T-helper 2 cell treated with Interferon-gamma antibody and Interleukin-4, amounts not matched to agents 5 μg/mL and 100 μg/mL, for 36 hours (primary cell): ENCODE measurements at places on chromosomes 1 and 21.

GRCh38 chr1:174191349-174191862, 32.1 kb downstream of the RABGAP1L start:
- no peaks in the 10 kb centered on the region for H3K27me3 ChIP-seq
- H3K36me3 ChIP-seq: peaks cover 2% of the 10 kb centered on the region

- peaks cover 75% of the 10 kb centered on the region for H3K36me3 ChIP-seq
- H3K27ac ChIP-seq: no peak overlapping the region
- no peak for DNase-seq
- no peak overlapping the region for H3K4me3 ChIP-seq
- H3K27me3 ChIP-seq: no peaks in the 10 kb centered on the region
These were observed 6.4 kb downstream of the STMN1 start for GRCh38 chr1:25899792-25900191.

DNA sequence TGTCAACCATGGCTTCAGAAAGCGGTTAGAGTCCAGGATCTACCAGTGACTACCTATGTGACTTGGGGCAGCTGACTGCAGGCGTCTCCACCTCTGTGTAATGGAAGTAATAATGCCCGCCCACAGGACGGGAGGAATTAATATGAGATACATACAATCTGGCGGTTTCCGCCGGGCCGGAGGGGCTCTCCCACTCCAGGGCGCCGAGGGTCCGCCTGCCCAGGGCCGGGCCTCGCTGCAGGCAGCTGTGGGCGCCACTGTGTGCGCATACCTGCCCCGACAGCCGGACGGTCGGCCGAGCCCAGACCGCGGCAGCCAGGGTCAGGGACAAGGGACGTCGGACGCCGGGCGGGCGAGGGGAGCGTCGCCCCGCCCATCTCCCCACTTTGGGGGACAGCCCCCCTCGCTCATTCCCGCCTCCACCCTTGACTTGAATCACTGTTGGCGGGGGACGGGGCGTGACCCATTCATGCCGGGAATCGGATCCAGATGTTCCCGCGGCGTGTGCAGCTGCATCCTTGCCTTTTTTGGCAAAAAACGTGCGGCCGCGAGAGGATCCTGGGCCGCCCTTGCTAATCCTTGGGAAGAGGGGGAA, 6.0 kb upstream of the SF3A3 start:
- no peaks in the 10 kb centered on the region for H3K27me3 ChIP-seq
- peak; percentile 62 for DNase-seq
- peaks cover 25% of the 10 kb centered on the region for H3K36me3 ChIP-seq
- H3K4me3 ChIP-seq: peak overlapping the region; percentile 86
- H3K4me1 ChIP-seq: peaks cover 43% of the 10 kb centered on the region

DNA sequence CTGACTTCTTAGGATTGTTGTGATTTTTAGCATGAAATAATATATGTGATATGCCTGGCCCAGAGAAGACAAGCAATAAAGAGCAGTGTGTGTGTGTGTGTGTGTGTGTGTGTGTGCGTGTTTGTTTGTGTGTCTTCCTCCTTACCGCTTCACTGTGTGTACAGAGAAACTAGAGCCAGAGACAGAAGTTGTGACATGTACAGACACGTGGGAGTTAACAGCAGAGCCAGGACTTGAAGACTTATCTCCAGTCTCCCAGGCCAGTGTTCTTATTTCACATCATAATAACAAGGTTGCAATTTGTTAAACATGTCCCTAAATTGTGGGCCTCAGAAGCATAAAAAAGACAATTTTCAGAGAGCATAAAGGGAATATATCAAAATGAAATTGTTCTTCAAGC, 192.0 kb upstream of the JUN start:
- H3K4me1 ChIP-seq: peaks cover 20% of the 10 kb centered on the region
- H3K36me3 ChIP-seq: peaks cover 2% of the 10 kb centered on the region
- no peak overlapping the region for H3K4me3 ChIP-seq
- no peak for DNase-seq
- H3K27me3 ChIP-seq: no peaks in the 10 kb centered on the region
